Left ventricle myocardium inferior (tissue), 1 donor: ENCODE measurements at places on chromosomes 6 and 20.
A peak's percentile ranks its signal among the peaks of the same experiment; 100 is the strongest.

- no peak for DNase-seq
- peak overlapping the region; percentile 60 for H3K27ac ChIP-seq
- H3K27me3 ChIP-seq: no peaks in the 10 kb centered on the region
- H3K4me1 ChIP-seq: peaks cover 12% of the 10 kb centered on the region
- H3K36me3 ChIP-seq: no peaks in the 10 kb centered on the region
Observed at GRCh38 chr6:134436950-134437349, 119.0 kb upstream of the SGK1 start.

- H3K27ac ChIP-seq: no peak overlapping the region
- H3K27me3 ChIP-seq: no peaks in the 10 kb centered on the region
- H3K4me1 ChIP-seq: peaks cover 14% of the 10 kb centered on the region
Observed at GRCh38 chr6:154550779-154551178, 40.3 kb upstream of the CNKSR3 start.

- H3K27me3 ChIP-seq: no peaks in the 10 kb centered on the region
- no peak for DNase-seq
- H3K4me1 ChIP-seq: peaks cover 17% of the 10 kb centered on the region
- H3K27ac ChIP-seq: no peak overlapping the region
- no peak overlapping the region for H3K4me3 ChIP-seq
Observed at GRCh38 chr6:157647261-157647915, 175.7 kb upstream of the SNX9 start.

DNA sequence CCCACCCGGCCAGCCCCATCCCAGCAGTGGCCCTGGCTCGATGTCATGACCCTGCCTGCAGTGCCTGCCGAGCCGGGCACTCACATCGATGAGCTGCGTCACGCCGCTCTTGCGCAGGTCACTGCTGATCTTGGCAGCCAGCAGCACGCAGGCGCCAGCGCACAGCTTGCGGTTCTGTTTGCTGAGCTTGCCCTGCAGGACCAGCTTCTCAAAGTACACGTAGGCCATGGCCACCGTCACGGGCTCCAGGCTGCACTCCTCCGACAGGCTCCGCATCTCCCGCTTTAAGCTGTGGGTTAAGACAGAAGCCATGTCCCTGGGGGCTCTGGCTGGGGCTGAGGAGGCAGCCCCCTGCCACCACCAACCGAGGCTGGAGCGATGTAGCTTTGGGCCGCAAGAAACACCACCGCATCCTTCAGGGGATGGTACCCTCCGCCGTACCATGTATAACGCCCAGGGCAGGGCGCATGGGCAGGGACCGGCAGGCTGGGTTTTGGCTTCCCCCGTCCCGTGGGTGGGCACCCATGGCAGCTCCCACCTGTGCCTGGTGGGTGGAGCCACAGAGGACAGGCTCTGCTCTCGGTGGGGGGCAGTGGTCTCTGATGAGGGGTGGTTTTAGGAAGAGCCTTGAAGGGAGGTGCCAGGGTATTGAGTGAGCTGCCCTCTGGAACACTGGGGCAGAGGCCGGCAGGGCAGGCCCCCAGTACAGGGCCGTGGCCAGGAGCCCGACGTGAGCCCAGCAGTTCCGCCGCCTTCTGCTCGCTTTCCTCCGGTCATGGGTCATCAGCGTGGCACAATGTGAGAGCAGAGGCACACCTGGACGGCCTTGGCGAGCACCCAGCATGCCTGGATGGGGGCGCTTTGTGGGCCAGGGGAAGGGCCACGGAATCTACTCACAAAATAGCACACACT is 4.5 kb downstream of the RPS21 start:
- H3K27me3 ChIP-seq: no peaks in the 10 kb centered on the region
- no peak for DNase-seq
- no peak overlapping the region for H3K4me3 ChIP-seq
- peaks cover 74% of the 10 kb centered on the region for H3K36me3 ChIP-seq

DNA sequence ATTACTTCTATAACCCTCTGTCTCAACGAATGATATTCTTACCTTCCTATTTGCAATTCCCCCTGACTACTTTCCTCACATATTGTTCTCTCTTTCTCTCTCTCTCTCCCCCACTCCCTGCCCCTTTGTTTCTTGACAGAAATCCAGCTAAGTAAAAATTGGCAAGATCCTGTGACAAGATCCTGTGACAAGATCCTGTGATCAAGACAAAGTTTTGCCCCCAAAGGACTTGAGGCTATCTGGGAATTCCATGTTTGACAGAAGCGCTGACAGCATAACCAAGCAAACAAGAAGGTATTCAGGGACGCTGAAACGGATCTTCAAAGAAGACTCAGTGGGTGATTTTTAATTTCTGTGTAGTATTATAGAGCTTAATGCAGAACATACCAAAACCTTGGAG is 5.5 kb upstream of the HBS1L start:
- DNase-seq: no peak
- peaks cover 5% of the 10 kb centered on the region for H3K27me3 ChIP-seq
- no peak overlapping the region for H3K4me3 ChIP-seq
- H3K4me1 ChIP-seq: peaks cover 3% of the 10 kb centered on the region

- no peak overlapping the region for H3K27ac ChIP-seq
- H3K4me1 ChIP-seq: peaks cover 22% of the 10 kb centered on the region
- H3K4me3 ChIP-seq: no peak overlapping the region
- no peaks in the 10 kb centered on the region for H3K36me3 ChIP-seq
- H3K27me3 ChIP-seq: peaks cover 39% of the 10 kb centered on the region
Observed at GRCh38 chr20:48585061-48585870, 242.5 kb downstream of the PREX1 start.

DNA sequence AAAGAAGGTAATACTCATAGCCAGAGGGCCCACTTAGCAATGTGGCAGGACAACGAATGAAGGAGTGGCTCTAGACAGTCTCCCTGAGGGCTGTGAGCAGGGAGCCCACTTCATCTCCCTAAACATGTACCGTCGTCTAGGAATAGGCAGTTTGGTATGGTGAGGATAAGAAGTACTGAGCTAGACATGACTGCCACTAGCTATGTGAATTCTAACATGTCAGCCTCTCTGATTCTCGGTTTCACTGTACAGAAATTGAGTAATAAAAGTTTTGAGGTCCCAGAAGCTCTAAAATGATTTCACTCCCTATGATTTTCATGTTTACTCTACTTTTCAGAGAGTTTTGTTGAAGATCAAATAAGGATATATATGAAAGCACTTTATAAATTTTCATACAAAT is 107.1 kb downstream of the AHI1 start:
- no peak for DNase-seq
- H3K27me3 ChIP-seq: no peaks in the 10 kb centered on the region
- H3K4me1 ChIP-seq: peaks cover 4% of the 10 kb centered on the region
- no peak overlapping the region for H3K4me3 ChIP-seq

DNA sequence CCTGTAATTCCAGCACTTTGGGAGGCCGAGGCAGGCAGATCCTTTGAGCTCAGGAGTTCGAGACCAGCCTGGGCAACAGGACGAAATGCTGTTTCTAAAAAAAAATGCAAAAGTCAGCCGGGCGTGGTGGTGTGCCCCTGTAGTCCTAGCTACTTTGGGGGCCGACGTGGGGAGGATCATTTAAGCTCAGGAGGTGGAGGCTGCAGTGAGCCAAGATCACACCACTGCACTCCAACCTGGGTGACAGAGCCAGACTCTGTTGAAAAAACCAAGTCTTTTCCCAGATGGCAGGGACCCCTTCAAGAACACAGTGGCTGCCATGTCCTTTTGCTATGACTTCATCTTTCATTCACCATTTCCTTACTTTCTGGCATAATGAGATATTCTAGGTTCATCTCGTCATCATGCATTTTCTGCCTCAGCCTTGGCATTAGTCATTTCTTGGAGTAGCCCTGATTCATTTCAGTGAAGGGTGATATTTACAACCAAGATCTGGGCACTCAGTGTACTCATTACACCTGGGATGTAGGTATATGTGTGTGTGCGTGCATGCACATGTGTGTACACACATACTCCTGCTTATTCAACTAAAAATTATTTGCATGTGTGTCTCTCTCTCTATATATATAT is 61.4 kb upstream of the TOX2 start:
- H3K36me3 ChIP-seq: no peaks in the 10 kb centered on the region
- H3K4me1 ChIP-seq: no peaks in the 10 kb centered on the region
- no peak for DNase-seq
- no peak overlapping the region for H3K27ac ChIP-seq
- no peaks in the 10 kb centered on the region for H3K27me3 ChIP-seq
- no peak overlapping the region for H3K4me3 ChIP-seq

DNA sequence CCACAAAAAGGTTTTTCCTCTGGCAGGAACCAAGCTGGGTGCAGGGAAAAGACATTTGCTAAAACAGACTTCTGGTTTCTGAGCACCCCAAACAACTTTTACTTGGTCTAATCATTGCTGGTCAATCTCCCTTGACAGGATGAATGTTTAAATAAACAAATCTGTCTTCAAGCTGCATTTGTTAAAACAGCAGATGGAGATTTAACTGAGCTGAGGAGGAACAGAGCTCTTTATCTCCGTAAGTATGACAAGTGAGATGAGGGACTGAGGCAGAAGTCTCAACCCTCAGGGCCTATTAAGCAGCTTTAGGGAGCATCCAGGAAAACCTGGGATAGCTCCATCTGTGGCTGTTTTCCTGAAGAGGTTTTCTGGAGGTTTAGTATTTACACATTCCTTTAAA is 40.6 kb downstream of the NINL start:
- no peaks in the 10 kb centered on the region for H3K36me3 ChIP-seq
- H3K27me3 ChIP-seq: no peaks in the 10 kb centered on the region
- H3K27ac ChIP-seq: no peak overlapping the region
- DNase-seq: no peak
- no peak overlapping the region for H3K4me3 ChIP-seq

DNA sequence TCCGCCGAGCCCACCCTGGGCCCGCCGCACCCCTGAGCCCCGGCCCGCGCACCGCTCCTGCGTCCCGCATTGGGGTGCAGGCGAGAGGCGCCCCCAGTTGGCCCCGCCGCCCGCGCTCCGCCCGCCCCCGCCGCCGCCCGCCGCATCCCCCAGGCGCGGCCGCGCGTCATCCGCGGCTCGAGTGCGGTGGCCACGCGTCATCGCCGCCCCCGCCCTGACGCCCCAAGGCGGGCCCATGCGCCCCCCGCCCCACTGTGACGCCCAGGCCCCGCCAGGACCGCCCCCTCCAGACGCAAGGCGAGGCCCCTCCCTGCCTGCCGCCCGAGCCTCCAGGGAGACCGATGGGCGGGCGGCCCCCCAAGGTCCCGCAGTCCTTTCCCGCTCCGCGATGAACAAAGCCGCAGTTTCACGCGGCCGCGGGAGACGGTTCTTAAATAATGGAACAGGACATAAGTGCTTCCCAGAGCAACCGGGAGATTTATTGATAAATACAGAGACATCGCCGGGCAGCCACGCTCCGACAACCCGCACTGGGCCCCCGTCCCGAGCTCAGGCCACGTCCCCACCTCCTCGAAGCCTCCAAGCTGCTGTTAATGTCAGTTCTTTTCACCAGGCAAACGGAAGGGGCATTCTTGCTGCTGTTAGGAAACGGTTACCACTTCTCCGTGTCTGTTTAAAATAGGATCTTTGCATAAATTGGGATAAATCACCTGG is at the start of gene ANKRD60:
TSS of gene ANKRD60 (minus strand) at position 170 of the 714 bp plus-strand sequence. CDS start at position 170, 0 bp downstream.
- peaks cover 56% of the 10 kb centered on the region for H3K27me3 ChIP-seq
- H3K36me3 ChIP-seq: peaks cover 20% of the 10 kb centered on the region
- DNase-seq: no peak
- peaks cover 9% of the 10 kb centered on the region for H3K4me1 ChIP-seq

- H3K27me3 ChIP-seq: peaks cover 30% of the 10 kb centered on the region
- no peaks in the 10 kb centered on the region for H3K4me1 ChIP-seq
- H3K4me3 ChIP-seq: no peak overlapping the region
- no peaks in the 10 kb centered on the region for H3K36me3 ChIP-seq
Observed at GRCh38 chr6:447381-448165, 56.0 kb downstream of the IRF4 start.

- no peaks in the 10 kb centered on the region for H3K36me3 ChIP-seq
- no peaks in the 10 kb centered on the region for H3K4me1 ChIP-seq
- H3K27ac ChIP-seq: no peak overlapping the region
Observed at GRCh38 chr20:45179166-45179565, 4.5 kb downstream of the PI3 start.

GRCh38 chr6:139824864-139825263 is 450.4 kb upstream of the CITED2 start:
- H3K27ac ChIP-seq: no peak overlapping the region
- peaks cover 13% of the 10 kb centered on the region for H3K4me1 ChIP-seq
- H3K4me3 ChIP-seq: no peak overlapping the region

DNA sequence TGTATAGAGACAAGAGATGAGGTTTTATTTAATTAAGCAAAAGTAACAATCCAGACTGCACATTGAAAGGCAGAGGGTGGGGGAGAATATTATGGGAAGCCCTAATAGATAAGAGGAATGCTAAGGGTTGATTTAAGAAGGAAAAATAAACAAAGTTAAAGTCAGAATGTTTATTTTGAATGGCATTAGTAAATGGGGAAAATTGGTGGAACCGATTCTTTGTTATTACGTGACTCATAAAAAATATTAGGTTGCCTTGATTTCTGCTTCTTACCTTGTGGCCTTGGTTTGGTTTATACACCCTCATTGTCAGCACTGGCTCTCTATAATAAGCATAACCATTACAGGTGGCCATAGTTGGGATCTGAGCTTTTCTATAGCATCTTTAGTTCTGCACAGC is 674.8 kb upstream of the CITED2 start:
- H3K4me3 ChIP-seq: no peak overlapping the region
- DNase-seq: no peak
- H3K27ac ChIP-seq: peak overlapping the region; percentile 70
- H3K36me3 ChIP-seq: no peaks in the 10 kb centered on the region
- H3K4me1 ChIP-seq: peaks cover 6% of the 10 kb centered on the region
- no peaks in the 10 kb centered on the region for H3K27me3 ChIP-seq

- H3K4me1 ChIP-seq: no peaks in the 10 kb centered on the region
- no peaks in the 10 kb centered on the region for H3K27me3 ChIP-seq
- no peaks in the 10 kb centered on the region for H3K36me3 ChIP-seq
- no peak overlapping the region for H3K4me3 ChIP-seq
- DNase-seq: no peak
Observed at GRCh38 chr20:42018979-42019378, 400.8 kb upstream of the CHD6 start.

GRCh38 chr6:71599359-71599758 is 287.0 kb upstream of the RIMS1 start:
- no peaks in the 10 kb centered on the region for H3K36me3 ChIP-seq
- H3K27me3 ChIP-seq: no peaks in the 10 kb centered on the region
- H3K4me3 ChIP-seq: no peak overlapping the region
- H3K4me1 ChIP-seq: peaks cover 9% of the 10 kb centered on the region
- no peak for DNase-seq
- no peak overlapping the region for H3K27ac ChIP-seq

DNA sequence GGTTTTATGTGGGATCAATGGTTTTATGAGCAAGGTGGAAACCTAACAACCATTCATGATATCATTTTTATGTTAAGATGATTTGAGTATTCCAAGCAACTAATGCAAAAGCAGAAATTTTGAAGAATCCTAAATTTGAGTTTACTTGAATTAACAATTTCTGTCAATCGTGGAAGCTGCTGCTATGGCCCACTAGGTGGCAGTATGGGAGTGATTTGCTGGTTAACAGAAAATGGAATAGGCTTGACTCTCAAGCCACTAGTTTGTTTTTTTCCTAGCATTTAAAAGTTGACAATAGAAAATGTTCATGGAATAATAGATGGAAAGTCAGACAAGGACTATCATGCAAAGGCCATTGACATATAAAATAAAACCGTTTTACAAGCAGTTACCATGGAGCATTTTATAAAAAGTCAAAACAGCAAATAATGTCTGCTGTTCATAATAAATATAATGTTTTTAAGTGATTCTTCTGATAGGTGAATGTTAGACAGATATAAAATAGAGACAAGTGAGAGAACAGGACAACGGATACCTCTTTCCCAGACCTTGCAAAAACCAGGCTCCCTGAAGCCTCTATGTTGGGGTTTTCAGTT is 43.0 kb upstream of the TMEM200A start:
- no peaks in the 10 kb centered on the region for H3K4me1 ChIP-seq
- H3K27me3 ChIP-seq: peaks cover 2% of the 10 kb centered on the region
- H3K36me3 ChIP-seq: no peaks in the 10 kb centered on the region
- DNase-seq: no peak
- H3K27ac ChIP-seq: no peak overlapping the region
- no peak overlapping the region for H3K4me3 ChIP-seq
